ENCODE measurements at places on chromosomes 2 and 18.

- no peak for DNase-seq
Observed at GRCh38 chr2:11813951-11814350, 67.5 kb downstream of the LPIN1 start.

DNA sequence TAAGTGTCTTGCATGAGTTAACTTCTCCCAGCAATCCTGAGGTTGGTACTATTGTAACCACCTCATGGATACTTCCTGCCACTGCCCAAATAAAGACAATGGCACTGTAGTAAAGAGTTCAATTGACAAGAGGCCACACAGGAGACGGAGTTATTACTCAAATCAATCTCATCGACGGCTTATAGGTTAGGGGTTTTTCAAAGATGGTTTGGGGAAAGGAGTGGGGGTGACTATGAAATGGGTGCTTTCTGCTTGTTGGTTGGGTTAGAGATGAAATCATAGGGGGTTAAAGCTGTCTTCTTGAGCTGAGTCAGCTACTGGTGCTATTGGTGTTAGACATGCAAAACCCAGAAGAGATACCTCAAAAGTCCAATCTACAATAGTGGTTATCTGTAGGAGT lies 1258.0 kb upstream of the ZEB2 start:
- no peak for DNase-seq

GRCh38 chr18:28204154-28204553 lies 27.2 kb upstream of the CDH2 start:
- DNase-seq = peak; percentile 30

DNA sequence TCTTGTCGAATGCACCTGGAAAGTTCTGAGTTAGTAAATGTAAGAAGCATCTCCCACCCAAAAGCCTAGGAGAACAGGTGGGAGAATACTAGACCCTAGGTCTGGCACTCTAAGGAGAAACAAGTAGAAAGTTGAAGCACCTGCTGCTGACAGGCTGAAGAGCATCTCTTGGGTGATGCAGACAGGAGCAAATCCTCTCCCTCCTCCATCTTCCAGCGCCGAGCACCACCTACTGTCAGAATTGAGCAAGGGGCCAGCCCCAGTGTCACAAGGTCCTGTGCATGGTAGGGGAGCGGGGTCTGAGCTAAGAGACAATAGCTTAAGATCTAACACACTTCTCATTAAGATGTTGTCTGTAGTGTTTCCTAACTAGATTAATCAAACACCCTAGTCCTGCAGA lies 52.9 kb downstream of the HK2 start:
- DNase-seq = no peak

DNA sequence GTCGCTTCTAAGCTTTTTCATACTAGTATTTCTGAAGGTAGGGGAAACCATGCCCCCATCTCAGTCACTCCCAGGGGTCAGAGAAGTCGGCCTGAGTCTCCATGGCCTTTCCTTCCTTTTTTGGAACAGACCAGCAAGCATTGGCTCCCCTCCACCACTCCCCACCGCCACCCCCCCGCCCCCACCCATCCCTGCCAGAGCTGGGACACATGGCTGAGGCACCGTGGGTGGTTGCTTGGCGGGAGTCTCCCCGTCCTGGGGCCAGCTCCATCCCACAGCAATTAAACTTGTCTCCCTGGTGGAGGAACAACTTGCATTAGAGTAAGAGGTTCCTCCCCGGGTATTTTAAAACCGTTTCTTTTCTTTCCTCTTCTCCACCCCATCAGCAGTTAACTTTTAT lies 100.8 kb upstream of the TFPI start:
- no peak for DNase-seq

DNA sequence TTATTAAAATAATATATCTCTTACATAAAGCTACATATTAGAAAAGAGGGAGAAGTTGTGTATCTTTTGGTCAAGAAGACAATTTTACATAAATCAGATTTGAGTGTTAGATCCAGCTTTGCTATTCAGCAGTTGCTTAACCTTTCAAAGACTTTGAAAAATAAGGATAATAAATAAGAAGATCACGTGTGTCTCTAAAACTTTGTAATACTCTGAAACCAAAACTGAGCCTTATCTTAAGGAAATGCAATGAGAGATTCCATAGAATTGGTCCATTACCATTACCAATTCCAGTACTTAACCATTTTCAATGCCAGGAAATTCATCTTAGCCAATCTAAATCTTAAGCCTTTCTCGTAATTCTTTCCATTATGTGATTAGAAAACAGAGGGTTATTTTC lies 89.2 kb upstream of the COL5A2 start:
- DNase-seq = no peak

DNA sequence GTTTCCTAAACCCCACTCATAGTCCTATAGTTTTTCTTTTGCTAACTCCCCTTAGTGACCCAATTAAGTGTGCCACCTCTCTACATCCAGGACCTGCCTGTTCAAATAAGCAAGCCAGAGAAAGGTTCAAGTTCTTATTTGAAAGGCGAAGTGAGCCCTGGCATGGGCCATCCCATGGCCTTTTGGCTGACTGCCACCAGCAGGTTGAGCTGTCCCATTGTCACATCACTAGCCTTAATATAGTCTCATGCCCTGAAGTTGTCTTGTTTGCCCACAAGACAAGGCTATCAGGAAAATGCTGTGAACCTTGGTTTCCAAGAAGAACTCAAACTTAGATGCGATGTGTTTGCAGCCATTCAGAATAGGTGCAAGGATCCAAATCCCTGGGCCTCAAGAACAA lies 158.8 kb downstream of the SH3RF3 start:
- no peak for DNase-seq
